Aorta (tissue), 5 donors: ENCODE measurements at places on chromosomes 5 and 9.

DNA sequence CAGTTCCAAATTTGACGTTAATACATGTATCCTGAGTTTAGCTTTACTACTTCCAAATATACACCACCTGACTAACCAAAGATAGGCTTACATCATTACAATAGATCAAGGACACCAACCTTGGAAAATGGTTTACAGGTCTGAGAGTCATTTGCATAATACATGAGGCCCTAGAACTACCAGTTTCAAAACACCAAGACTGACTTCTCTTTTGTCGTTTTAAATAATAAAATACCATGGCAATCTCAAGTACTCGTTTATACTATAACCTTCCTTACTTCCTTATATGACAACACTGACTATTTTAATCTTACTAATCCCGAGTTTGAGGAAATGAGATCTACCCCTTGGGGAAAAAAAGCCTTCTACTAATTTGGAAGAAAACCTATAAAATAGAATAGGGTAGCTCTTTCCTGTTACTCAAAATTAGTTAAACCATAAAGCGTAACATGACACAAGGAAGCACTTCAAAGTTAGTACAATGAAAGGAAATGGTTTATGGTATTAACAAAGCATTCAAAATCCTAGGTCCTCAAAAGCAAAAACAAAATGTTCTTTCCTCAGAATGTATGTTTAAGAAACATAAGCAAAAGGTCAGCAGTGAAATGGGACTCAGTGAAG is 42.1 kb downstream of the UBQLN1 start:
- DNase-seq: no peak

GRCh38 chr5:124685404-124685930 is 61.0 kb downstream of the ZNF608 start:
- DNase-seq: no peak

- no peak for DNase-seq
Observed at GRCh38 chr9:124458441-124458840, 8.2 kb downstream of the ADGRD2 start.

DNA sequence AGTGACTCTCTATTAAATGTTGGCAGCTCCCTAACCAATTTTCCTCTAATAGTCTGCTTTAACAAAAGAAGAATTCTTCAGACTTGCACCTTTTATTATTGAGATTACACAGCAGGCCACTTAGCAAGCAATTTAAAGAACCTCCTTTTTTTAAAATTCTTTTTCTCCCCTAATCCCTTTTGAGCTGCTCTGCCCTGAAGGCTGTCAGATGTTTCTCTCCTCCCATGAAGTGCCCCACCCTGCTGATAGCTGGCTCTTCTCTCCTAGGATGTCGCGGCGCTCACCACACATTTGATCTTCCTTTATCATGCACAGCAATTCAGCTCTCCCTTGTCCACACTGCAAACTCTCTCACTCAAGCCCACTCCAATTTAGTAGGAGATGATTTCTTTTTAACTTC is 1471.1 kb upstream of the ACO1 start:
- no peak for DNase-seq

- no peak for DNase-seq
Observed at GRCh38 chr5:137206030-137206715, 293.0 kb downstream of the SPOCK1 start.

GRCh38 chr5:74736759-74737158 is 30.2 kb downstream of the GFM2 start:
- DNase-seq: no peak

DNA sequence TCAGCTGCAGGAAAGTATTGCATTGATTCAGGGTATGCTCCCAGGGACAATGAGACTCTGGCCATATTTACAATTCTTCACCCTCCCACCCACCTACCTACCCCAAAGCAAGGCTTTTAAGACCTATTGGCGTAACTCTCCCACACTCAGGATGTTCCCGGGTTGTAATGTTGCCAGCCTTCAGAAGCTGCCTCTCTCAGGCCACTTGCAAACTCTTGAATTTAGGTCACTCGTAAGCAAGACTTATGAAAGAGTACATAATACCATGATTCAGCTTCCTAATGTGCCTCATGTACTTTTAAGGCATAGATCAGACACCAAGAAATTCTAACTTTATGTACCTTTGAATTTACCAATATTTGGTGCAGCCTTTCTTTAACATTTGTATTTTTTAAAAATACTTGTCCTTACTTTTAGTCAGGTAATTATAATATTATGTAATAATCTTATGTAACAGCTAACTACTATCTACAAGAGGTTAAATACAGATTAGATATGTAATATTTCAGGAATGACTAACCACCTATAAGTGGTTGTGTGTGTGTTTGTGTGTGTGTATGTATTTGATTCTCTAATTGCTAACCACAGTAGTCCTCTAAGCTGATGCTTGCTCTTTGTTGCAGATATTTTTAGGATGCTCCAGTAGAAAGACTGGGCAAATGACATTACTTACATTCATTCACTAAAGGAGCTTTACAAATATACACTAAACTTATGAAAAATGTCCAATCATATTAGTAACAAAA is 630.5 kb upstream of the MEF2C start:
- DNase-seq: no peak

- no peak for DNase-seq
Observed at GRCh38 chr5:132947671-132948070, 15.8 kb downstream of the AFF4 start.

GRCh38 chr9:31355159-31355882 is 1029.1 kb upstream of the ACO1 start:
- no peak for DNase-seq

- DNase-seq: no peak
Observed at GRCh38 chr9:74610523-74611061, 113.5 kb downstream of the RORB start.

- no peak for DNase-seq
Observed at GRCh38 chr5:165560648-165561047, 2055.2 kb downstream of the MAT2B start.

DNA sequence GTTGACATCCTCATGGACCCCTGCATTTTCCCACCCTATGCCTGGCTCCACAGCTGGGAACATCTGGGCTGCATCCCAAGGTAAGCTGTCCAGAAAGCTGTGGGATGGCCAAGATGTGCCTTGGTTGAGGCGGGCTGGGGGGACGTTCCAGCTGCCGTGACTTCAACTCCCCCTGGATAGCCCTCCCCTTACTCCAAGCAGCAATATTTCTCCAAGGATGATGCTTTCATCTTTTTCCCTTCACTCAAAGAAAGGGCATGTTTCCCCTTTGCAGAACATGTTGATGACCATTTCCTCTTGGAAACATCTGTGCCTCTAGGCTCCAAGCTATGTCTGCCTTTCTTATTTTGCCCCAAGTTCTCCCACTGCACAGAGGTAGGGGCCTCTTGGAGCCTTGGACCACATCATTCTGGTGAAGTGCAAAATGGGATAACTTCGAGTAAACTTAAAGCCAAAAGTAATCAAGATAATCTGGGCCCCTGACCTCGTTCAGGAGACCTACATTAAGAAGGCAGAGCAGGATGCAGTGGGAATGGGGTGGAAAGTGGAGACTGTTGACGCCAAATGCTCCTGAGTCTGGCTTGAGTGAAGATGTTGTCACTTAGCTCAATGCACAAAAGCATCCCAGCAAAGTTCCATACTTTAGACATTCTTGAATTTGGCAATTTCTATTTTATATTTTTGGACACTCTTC is 175.2 kb downstream of the GAS1 start:
- no peak for DNase-seq

GRCh38 chr9:84617411-84618029 is 52.0 kb upstream of the NTRK2 start:
- DNase-seq: no peak

DNA sequence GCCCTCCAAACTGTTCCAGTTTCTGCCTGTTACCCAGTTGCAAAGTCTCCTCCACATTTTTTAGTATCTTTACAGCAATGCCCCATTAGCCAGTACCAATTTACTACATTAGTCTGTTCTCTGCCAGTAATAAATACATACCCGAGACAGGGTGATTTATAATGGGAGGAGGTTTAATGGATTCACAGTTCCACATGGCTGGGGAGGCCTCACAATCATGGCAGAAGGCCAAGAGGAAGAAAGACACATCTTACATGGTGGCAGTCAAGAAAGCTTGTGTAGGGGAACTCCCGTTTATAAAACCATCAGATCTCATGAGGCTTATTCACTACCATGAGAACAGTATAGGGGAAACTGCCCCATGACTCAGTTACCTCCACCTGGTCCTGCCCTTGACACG is 600.7 kb upstream of the CDH6 start:
- no peak for DNase-seq

- DNase-seq: no peak
Observed at GRCh38 chr5:151718153-151718552, 31.4 kb upstream of the SPARC start.

DNA sequence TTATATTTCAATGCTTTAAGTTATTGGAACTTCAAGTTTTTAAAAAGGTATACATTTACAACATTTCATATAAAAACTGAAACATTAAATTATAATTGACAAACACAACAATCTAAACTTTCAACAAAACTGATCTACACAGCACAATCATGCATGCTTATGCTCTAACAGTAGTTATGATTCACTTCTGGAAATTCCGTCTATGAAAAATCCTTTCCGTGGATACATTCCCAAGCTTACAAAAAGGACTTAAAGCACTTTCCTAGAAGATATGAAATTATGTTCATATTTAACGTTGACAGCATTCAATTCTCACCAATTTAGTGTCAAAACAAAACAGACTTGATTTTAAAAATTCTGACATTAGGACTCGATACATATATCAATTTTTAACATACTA is 3.7 kb downstream of the HNRNPH1 start:
- no peak for DNase-seq

- no peak for DNase-seq
Observed at GRCh38 chr5:137491121-137491520, 8.0 kb downstream of the SPOCK1 start.

DNA sequence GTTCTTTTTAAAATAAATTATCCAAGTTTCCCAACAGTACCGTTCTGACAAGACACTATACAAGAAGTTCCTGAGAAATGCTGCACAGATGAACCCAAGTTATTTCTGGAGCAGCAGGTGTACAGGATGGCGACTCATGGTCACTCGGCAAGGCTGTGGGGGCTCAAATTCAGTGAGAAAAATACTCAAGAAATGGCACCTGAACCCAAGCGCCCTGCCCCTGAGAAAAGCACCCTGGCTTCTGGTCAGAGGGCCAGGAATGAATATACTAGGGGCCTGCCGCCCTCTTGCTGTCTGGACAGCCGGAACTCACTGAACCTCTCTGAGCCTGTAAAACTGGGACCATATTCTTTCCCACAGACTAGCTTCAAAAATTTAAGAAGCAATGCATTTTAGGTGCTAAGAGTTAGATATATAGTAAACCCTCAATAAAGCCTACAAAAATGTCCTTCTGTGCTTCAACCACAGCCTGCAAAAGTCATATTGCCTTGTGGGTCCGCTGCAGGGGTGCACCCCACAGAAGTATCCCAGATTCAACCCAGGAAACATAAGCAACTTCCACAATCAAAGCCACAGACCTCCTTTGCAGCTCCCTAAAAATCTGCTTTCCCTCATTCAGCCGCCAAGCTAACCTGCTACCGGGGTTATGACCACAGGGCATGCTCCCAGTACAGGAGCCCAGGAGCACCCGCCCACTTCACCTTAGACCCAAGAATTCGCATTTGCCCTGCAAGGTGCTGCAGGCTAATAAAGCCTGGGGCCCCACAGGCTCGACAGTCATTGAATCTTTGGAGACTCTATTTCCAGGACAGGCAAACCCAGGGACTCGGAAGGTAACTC is 1.4 kb downstream of the RAPGEF1 start:
- DNase-seq: no peak

DNA sequence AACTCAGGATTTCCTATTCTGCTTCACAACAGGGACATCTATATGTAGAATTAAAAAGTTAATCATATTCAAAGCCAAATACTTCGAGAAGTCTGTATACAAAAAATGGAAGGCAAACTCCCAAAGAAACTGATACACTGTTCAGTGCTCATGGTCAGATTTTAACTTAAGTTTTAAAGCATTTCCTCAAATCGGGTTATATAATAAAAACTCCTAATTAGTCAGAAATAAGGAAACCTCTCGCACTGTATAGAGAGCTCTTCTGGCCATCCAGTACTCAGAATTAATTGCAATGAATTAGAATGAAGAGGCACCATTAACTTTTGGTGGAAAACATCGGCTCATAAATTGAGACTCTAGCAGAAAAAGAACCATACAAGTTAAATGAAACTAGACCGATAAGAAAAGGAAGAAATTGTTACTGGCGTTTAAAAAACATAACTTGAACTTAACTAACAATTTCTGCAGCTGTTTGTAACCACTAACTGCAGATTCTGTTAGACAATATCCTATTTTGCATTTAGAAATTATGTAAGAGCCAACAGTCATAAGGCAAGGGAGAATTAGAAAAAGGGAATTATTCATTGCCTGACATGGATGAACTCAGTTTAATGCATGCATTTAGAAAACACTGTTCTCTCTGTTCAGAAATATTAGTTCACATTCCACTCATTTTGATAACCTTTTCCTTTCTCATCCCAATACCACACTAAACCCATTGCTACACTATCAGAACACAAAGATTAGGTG is 96.6 kb downstream of the FNBP1 start:
- DNase-seq: no peak

- no peak for DNase-seq
Observed at GRCh38 chr5:124302533-124302932, 443.9 kb downstream of the ZNF608 start.

- no peak for DNase-seq
Observed at GRCh38 chr5:75837258-75837841, 120.1 kb upstream of the POC5 start.

- DNase-seq: no peak
Observed at GRCh38 chr5:148909040-148909439, 82.6 kb downstream of the ADRB2 start.

GRCh38 chr5:75512383-75513074 is 838 bp downstream of the POLK start:
- no peak for DNase-seq

DNA sequence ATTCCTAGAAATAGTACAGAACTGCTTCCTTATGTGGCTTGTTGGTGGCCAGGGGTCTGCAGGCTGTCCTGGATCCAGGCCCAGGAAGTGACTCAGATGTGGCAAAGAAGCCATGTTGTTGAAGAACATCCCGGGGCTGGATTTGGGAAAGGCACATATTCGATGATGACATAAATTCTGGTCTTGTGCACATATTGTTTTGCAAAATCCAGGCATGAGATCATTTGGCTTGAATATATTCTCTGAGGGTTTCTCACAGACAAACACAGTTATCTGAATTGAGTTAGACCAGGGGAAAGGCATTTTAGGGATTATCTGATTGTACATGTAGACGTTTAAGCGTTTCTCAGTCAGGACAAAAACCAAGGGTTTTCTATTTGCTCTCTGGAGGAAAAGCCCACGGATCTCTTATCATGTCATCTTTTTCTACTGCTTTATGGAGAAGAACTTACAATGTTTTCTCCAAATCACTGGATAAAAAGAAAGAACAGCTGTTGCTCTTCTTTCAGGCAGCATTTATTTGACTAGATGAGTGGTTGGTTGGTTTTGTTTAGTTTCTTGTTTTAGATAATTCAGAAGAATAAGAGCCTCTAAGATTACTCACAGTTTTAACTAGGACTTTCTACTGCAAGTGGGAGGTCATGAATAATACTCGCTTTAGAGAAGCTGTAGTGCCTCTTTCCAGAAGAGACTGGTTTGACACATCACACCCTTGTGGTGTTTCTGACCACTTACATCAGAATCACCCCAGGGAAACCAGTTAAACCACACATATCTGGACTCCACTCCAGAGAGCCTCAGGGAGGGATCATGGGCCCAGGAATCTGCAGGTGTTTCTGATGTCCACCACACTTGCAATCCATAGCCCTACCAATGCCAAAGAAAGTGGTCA is 29.5 kb upstream of the LHFPL2 start:
- peak; percentile 78 for DNase-seq

- DNase-seq: peak; percentile 80
Observed at GRCh38 chr5:151772029-151772845, 483 bp downstream of the G3BP1 start.

GRCh38 chr9:113516840-113517577 is 53.5 kb downstream of the RGS3 start:
- DNase-seq: no peak
